Activated T-cell treated with anti-CD3 and anti-CD28 coated beads, Interleukin-2, amount 50 U/mL, for 48 hours (primary cell): ENCODE measurements at places on chromosomes 12 and 14.

GRCh38 chr12:111224186-111225066 is 144.5 kb downstream of the PHETA1 start:
- no peak for DNase-seq

DNA sequence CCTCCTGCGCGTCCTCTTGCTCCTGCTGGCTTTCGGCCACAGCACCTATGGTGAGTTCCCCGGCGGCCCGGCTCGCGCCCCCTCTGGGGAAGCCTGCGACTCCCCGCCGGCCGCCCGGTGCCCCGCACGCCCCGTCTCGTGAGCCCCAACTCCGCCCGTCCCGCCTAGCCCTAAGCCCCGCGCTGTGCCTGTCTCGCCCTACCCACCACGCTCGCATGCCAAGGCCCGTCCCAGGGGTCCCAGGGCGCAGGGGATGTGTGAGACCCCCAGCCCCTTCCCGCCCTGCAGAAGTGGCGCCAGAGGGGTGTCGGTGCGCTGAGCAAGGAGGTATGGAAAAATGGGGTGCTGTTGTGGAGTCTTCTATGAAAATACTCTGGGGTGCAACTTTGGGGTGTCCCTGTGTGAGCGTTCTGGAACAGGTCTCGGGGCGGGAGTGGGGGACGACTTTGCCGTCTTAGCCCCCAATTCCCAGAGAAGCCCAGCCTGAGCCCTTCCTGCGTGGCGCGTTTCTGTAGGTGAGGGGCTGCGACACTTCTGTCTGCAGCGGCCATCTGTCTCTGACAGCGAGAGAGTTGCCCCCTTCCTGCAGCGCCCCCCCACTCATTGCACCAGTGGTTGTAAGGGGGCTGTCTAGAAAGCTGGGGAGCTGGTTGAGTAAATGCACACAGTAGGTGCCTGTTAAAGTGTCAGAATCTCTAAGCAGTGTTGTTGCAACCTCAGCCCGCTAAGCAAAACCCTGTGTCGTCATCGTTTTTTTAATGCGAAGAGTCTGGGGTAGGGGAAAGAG is 587 bp downstream of the DLK1 start:
- no peak for DNase-seq

DNA sequence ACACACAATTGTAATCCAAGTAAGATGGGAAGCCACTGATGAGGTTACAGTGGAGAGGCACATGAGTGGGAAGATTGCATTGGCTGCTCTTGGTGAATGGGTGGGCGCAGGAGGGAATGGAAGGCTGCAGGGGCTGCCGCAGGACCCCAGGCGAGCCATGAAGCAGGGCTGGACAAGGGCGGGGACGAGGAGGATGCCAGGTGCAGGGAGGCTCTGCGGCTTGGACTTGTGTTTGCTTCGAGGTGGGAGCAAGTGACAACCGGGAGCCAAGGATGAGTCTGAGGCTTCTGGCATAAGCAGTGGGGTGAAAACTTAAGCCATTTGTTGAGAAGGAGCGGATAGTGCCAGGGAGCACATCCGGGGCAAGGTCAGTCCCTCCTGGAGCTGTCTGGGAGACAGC is 115.0 kb downstream of the TSPAN9 start:
- no peak for DNase-seq

DNA sequence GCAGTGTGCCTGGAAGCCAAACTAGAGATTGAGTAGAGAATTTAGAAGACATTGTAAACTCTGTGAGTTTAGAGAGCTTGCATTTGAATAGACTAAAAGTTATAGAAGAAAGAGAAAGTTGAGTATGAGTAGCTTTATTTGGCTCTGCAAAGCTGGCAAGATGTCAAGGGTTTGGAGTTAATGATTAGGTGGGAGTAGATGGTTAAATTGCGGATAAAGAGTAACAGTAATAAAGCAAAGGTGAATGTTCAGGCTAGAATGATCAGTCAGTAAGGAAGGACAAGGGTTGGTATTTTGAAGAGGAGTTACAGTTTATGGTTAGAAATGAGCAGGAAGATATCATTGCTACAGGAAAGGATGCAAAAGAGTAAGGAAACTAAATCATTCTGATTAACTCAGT is 5.2 kb downstream of the PPM1A start:
- no peak for DNase-seq
